ENCODE measurements at places on chromosomes 3 and 15. TPM values are rescaled to one million over a fixed set of nuclear protein-coding genes. Genes with fewer than 3 reads are reported as not detected.

- DNase-seq, result peak; percentile 76
Measured at GRCh38 chr15:78914027-78914764, 30.6 kb downstream of the CTSH start.

The SENP5 gene
- total RNA-seq, result 42.4 TPM

DNA sequence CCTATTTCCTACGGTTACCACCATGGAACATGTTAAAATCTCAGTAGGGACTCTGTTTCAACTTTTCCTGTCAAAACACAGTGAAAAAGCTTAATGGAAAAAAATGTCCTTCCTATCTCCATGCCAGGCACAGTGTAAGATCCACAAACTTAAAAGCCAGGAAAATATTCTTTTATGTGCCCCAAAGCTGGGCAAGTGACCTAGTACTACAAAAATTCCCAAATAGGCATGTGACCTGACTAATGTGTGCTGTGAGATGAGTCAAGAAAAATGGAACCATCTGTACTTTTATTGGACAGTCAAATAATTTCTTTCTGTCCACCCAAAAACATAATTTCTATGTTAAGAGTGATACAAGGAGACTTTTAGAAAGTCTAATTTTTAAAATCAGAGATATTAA, 406.0 kb downstream of the ZBTB20 start:
- DNase-seq, result peak; percentile 44

The CEP63 gene
- 42.4 TPM for total RNA-seq

The ADAMTS7 gene
- total RNA-seq, result 32.4 TPM

The LYSMD4 gene
- 11.2 TPM for total RNA-seq

Measured in osteoblast (primary cell).